ENCODE measurements at places on chromosomes 3 and 15.

- DNase-seq, result no peak
Observed at GRCh38 chr3:59137415-59137814, 87.6 kb upstream of the CFAP20DC start.

GRCh38 chr3:138465925-138466324 lies 31.5 kb downstream of the ESYT3 start:
- no peak for DNase-seq

DNA sequence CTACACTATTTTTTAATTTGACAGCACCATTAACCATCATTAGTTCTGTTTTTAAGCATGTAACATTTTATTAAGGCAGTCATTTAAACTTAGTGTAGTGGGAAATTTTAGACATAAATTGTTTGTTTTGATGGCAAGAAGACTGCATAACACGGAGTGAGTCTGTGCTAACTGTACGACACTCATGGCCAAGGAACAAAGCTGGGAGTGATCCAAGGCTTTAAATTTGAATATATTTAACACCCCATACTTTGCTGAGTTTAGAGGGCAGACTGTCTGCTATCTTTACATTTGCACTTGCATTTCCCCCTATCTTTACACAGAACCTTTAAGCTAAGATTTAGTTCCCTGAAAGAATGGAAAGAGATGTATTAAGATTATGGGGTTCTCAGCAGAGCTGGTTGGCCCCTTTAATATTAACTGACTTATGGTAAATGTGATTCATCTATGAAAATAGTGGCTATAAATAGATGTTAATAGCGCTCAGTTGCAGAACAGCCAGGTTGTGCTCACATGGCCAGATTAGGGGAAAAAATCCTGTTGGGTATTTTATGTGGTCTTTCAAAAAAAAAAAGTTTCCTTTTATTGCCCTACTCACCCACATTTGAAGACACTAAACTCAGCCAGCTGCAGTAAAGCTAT lies 120.7 kb downstream of the CMSS1 start:
- no peak for DNase-seq

- no peak for DNase-seq
Observed at GRCh38 chr3:73324203-73325155, 263.0 kb downstream of the EBLN2 start.

- no peak for DNase-seq
Observed at GRCh38 chr3:151879037-151879436, 5.6 kb downstream of the SUCNR1 start.

All from activated CD4-positive, CD25-positive, alpha-beta regulatory T cell treated with anti-CD3 and anti-CD28 coated beads, Interleukin-2, amount 50 U/mL, for 16 hours (primary cell).